ENCODE measurements at places on chromosomes 1 and 21. TPM values are rescaled to one million over a fixed set of nuclear protein-coding genes. Genes with fewer than 3 reads are reported as not detected.

DNA sequence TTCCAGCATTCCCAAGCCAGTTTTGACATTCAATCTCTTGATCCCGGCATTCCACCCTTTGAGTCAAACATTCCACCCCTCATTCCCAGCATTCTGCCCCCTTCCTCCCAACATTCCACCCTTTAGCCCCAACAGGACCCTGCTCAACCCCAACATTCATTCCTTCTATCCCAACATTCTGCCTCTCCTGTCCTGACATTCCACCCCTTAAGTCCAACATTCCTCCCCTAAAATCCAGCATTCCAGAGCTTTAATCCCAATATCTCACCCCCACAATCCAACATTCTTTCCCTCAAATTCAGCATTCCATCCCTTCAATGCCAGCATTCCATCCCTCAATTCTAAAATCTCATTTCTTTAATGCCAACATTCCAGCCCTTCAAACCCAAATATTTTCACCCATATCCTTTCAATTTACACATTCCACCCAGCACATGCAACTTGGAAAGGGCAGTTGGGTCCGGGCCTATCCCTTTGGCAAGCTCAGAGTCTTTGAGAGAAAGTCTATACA is 22.9 kb downstream of the DDX20 start:
- no peak for DNase-seq

DNA sequence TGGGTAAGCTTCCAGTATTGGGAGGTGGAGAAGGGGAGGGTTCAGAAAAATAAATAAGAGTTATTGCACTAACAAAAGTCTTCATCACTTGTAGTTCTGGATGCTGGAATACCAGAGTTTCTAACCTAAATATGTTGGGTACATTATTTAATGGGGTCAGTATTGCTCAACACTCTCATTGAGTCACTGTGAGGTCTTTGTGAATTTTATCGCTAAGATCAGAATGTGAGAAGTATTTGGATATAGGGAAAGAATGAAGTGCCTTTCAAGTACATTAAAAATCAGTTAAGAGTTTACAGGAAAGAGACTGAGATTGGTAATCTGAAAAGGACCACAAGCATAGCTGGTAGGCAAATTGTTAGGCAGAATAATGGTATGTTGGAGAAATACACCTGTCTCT is 8.8 kb downstream of the SNRPE start:
- no peak for DNase-seq

- DNase-seq = no peak
Measured at GRCh38 chr1:20404466-20404865, 81.5 kb downstream of the CAMK2N1 start.

GRCh38 chr1:225437710-225438437 is 10.0 kb upstream of the LBR start:
- DNase-seq = peak; percentile 63

DNA sequence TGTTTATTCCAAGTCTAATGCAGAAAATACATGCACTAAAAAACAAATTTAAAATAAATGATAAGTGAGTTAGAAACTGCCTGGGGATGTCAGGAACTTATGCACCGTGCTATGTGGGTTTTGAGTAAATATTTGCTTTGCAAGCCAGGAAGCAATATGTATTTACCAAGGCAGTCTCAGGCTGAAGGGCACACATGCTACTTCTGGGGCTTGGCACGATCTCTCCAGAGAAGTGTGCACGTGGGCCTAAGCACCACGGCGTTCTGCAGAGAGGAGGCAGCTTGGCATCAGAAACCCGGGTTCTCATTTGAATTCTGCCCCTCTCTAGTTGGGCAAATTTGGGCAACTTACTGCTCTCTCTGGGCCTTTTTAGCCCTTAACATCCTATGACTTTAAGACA is 72.6 kb upstream of the ROR1 start:
- DNase-seq = no peak

DNA sequence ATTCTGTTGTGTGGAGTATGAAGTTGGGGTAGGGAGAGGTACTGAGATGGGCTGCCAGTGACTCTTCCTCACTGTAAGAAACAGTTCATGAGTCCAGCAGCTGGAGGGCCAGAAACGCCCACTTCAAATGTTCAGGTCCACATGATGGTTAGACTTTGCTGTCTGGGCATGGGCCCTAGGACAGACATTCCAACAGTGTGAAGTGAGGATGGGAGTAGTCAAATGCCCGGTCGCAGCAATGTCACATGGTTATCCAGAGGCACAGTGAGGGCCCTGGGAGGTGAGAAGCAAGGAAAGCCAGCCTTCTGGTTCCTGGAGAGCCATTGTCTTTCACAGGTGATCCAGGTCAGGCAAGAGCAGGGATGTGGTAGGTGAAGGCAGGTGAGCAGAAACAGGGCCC is 304.4 kb downstream of the HHAT start:
- no peak for DNase-seq

GRCh38 chr21:25887646-25888306 is 153.0 kb downstream of the GABPA start:
- DNase-seq = no peak

- DNase-seq = no peak
Measured at GRCh38 chr1:156602557-156602993, 1.3 kb upstream of the GPATCH4 start.

LAMB3 gene
- total RNA-seq = 3.1 TPM

- no peak for DNase-seq
Measured at GRCh38 chr21:28580585-28580984, 412.1 kb downstream of the LTN1 start.

GRCh38 chr1:7460807-7461206 is 310.3 kb upstream of the VAMP3 start:
- no peak for DNase-seq

DNA sequence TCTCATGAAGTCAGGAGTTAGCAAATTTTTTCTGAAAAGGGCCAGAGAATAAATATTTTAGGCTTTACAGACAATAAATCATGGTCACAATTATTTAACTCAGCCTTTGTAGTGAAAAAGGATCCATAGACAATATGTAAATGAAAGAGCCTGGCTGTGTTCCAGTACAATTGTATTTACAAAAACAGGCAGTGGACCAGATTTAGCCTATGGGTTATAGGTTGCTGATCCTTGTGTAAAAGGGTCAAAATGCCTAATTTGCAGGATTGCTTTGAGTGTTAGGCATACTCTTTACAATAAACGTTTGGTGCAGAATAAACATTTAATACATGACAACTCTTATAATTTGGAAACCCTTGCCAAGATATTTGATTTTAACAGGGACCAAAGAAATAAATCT is 6.5 kb downstream of the SLAMF7 start:
- no peak for DNase-seq

DNA sequence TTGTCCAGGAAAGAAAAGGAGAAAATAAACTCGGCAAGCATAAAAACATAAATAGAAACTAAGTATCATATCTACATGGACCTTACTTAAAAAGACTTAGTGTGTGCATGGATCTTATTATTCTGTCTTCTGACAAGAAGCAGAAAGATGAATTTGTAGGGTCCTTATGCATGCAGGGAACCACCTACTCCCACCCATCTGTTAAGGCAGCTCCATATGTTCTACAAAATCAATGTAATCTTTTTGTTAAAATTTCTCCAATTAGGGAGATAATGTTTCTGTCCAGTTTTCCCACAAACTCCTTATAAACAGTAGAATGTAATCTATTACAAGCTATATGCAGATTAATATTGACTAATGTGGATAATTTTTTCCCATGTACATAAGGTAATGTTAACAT is 13.9 kb upstream of the PTPN14 start:
- DNase-seq = no peak

- DNase-seq = peak; percentile 24
Measured at GRCh38 chr1:89311757-89312156, 39.1 kb upstream of the GBP5 start.

NECTIN4 gene
- total RNA-seq = 0.58 TPM

GRCh38 chr21:42844411-42845113 is 34.8 kb downstream of the WDR4 start:
- no peak for DNase-seq

ELAVL4 gene
- not detected for total RNA-seq

- DNase-seq = peak; percentile 54
Measured at GRCh38 chr1:154697710-154698109, 89.7 kb upstream of the ADAR start.
